Stimulated activated CD4-positive, alpha-beta T cell treated with anti-CD3 and anti-CD28 coated beads, Interleukin-2, amount 100 ng/mL, for 24 hours (primary cell): ENCODE measurements at places on chromosomes 2 and 18.

DNA sequence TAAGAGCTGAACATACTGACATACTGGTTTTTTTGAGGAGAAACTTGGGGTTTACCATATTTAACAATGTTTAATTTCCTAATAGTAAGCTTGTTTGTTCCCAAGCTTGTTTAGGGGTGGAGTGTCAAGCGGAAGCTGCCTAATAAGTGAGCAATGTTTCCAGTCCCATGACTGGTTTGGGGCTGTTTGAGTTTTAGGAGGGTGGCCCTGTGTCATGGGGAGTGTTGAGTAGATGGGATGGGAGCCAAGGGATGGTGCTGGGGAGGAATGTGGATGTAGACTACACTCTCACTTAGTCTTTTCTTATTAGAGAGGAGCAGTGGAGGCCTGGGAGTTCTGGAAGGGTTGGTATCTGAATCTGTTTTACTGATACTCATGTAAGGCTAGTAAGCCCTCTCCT is 128.5 kb downstream of the TANC1 start:
- DNase-seq: no peak

DNA sequence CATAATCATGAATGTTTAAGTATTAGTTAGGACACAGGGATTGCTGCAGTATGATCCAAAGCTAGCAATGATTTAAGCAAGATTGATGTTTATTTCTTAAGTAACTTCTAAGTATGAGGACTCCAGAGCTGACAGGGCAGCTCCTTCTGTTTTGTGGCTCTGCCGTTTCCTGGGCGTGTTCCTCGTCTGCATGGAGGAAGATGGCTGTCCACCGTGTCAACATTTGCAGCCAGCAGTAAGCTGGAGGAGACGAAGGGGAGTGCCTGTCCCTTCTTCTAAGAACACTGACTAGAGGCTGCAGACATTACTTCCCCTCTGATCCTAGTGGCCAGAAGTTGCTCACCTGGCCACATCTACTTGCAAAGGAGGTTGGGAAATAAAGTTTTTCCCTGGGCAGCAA is 144.1 kb downstream of the MYO1B start:
- no peak for DNase-seq

- no peak for DNase-seq
Measured at GRCh38 chr2:43889416-43889815, 50.6 kb downstream of the ABCG8 start.

- DNase-seq: no peak
Measured at GRCh38 chr2:54240515-54241469, 15.2 kb downstream of the TSPYL6 start.

DNA sequence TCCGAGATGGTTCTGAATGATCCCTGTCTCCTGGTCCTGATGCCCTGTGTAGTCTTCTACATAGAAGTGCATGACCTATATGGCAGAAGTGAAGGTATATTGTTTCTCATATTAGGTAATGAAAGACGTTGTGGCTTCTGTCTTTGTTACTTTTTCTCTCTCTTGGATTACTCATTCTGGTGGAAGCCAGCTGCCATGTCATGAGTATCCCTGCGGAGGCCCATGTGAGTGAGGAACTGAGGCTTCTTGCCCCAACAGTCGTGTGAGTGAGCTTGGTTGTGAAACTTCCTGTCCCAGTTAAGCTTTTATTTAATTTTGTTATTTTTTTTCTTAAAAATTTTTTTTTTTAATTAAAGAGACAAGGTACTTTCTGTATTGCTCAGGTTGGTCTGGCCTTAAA is 134.7 kb downstream of the UBR3 start:
- no peak for DNase-seq

DNA sequence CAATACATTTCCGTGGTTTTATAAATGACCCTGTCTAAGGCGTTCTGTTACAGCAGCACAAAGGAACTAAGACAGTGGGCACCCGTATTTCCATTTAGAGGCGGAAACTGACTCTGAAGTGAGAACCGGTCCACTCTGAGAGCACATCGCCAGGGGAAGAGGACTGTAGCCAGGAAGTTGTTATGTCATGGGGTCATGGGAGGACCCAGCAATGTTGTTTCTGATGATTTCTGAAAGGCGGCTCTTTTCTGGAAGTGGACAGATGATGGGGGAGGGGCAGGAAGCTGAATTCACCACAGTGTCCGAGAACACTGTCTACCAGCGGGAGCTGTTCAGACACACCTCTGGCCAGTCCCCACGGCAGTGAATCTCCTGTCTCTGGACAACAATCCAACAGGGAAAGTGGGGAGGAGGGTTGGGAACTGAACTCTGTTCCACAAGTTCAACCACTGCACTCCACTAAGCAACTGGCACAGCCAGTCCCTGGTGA is 2.1 kb upstream of the LRRFIP1 start:
- DNase-seq: no peak
